ENCODE measurements at places on chromosomes 7 and 10.
A peak's percentile ranks its signal among the peaks of the same experiment; 100 is the strongest.

DNA sequence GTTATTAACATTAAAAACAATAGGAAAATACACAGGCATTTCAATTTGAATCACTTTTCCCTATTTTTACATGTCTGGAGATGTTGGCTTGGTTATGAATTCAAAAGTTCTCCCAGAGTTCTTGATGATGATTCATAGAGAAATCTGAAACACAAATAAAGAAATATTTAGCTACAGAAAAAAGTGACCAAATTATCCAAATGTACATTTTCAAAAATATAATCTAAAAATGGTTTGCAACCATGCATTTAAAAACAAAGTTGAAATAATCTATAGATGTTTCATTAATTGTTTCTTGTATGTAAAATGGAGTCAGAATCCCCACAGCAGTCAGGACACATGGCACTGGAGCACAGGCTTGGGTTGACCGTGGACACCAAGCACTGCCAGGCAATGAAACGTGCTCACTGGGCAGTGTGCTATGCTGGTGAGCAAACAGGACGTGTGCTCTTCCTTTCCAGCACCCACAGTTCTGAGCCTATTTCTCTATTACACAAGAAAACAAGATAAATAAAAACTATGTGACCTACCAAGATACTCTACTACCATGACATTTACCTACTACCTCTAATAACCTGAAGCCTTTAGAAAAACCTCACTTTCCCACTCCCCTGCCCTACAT lies 44.1 kb upstream of the PTPRN2 start:
- no peak for DNase-seq

GRCh38 chr10:129869596-129870473 lies 94.2 kb downstream of the EBF3 start:
- no peak for DNase-seq

GRCh38 chr10:77315496-77316129 lies 322.0 kb downstream of the KCNMA1 start:
- no peak for DNase-seq

DNA sequence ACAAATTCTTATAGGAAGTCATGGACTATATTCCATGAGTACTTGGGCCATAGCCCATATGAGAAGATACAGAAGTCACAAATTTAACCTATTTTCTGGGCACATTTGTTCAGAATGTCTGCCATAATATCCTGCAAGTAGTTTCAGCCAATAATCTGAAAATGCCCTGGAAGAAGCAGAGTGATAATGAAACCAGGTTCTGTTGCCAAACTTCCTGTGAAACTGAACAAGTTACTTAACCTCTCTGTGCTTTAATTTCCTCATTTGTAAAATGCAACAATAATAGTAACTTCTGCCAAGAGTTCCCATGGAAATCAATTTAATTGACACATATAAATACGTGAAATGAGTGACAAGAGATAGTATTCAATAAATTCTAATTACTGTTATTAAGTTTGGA lies 88.8 kb downstream of the SEMA3C start:
- peak; percentile 71 for DNase-seq

DNA sequence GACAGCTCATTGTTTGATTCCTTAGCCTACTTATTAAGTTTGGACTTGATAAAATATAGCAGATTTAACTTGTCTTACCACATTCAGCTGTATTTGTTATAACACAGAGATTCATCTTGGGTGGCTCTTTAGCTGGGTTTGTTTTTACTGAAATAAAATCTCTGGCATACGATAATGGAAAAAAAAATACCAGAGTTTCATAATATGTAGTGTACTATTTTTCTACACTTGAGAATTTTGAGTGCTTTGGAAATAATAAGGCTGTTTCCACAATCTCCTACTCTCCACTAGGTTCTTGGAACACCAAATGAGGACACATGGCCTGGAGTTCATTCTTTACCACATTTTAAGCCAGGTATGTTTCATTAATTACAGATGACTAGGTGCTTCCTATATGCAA lies 218.6 kb upstream of the FZD1 start:
- DNase-seq = no peak

DNA sequence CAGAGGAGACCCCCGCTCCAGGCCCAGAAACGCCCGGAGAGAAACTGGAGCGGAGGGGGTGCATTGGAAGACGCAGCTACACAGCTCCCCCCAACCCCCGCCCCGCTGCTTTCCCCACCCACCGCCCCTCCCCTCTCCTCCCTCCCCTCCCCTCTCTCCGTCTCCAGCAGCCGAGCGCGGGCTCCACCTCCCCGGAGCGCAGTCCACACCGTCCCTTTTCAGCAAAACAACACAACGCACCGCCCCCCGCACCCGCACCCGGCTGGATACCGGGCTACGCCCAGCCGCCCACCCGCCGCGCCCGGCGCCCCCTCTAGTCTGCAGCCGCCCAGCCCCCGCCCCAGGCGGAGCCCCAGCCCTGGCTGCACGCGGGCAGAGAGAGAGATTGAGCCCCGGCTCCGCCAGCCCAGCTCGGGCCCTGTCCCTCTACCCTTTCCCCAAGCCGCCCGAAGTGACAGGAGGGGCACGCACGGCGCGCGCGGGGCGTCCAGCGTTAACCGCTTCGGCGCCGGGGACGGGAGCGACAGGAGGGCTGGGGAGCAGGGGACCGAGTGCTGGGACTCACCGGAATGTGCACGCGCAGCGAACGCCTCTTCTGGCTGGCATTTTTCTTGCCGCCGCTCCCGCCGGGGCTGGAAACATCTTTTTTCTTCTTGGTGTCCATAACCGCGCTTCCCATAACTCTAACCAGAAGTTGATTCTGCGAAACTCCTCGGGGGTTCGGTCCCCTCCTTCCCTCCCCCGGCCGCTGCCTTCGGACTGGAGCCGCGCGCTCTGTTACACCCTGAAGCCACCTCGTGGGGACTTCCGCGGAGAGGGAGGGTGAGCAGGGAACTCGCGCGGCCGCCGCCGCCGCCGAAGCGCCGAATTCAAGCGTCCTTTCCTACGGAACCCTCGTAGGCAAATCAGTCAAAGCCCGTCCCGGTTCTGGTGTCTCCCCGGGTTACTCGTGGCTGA lies 695 bp downstream of the PRKAG2 start:
- peak; percentile 49 for DNase-seq

- no peak for DNase-seq
Measured at GRCh38 chr10:31758495-31758894, 170.1 kb downstream of the ARHGAP12 start.
